Activated T-cell treated with anti-CD3 and anti-CD28 coated beads for 24 hours (primary cell): ENCODE measurements at places on chromosomes 7 and 10.

- no peak for DNase-seq
Observed at GRCh38 chr7:7581531-7582179, 15.0 kb downstream of the MIOS start.

DNA sequence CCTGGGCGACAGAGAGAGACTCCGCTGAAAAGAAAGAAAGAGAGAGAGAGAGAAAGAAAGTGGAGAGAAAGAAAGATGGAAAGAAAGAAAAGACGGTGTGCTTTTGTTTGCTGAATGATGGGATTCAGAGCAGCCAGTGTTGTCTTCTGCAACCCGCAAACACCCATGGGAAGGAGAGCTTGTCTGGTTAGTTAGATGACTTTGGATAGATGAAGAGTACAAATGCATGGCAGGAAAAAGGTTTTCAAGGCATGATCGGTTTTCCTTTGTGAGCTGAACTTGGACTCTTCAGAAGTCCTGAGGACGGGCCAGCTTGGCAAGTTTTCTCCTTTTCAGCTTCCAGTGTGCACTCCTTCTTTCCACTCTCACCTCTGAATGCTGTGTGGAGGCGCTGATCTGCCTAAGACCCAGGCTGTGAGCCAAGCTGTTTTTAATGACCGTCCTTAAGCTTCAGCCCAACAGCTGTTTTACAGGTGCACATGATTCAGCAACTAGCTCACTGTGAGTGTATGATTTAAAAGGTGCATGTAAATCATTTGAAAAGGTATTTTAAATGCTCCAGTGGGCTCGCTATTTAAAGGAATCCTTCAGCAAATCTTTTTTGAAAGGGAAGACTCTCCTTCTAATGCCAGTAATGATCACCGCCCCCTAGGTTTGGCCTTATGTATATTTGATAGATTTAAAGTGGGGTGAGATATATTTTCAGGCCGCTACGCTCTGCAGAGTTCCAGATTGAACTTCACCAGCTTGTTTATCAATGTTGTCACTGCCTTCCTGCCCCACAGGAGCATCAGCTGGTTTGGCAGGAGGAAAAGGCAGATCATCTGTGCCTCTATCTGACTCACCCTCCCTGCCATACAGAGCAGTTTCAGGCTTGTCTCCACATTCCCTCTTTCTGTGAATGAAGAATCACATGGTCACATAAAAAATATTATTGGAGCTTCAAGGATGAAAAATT lies 115.0 kb downstream of the PLXDC2 start:
- DNase-seq = no peak

DNA sequence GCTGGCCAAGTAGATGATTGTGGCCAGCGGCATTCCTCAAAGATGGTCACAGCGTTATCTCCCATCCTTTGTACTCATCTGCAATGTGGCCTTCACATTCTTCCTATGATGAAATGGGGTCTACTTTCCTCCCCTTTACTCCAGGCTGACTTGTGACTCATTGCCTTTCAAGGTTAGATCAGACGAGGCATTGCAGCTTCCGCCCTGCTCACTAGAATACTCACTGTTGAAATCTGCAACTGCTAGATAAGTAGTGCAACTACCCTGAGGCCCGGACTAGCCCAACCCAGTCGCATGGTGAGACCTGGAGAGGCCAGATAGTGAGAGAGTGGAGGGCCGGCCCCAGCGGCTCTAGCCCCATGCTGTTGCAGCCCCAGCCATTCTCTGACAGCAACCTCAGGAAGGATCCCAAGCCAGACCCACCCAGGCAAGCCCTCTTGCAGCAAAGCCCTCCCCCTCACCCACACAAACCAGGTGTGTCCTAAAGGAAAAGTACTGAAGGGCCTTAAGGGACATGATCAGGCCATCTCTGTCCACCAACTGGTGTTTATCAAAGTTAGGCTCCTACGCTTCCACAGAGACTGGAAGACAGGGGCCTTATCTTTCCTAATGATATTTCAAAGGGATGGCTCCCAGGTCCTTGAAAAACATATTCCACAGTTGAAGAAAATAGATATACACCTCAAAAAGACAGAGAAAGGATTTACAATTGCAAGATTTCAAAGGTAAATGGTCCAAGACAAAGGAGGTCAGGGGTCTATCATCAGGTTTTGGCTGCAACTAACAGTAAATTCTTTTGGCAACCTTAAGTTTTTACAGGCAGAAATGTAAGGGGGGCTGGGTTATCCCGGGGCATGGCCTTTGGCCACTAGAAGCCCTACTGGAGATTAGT lies 107.2 kb upstream of the TRIM24 start:
- DNase-seq = no peak

DNA sequence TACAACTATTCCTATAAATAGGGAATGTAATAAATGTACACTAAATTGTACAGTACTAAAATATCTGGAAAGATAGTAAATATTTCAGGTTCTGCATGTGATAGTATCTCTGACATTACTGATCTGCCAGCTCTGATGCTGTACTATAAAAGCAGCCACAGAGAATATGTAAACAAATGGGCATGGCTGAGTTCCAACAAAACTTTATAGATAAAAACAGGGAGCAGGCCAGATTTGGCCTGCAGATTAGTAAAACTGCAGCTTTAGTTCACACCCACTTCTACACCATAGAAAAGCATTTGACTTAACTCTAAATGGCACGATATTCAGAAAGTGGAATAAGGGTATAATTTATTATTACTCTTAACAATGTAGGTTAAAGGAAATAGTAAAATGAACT lies 18.8 kb upstream of the TLL2 start:
- DNase-seq = no peak

GRCh38 chr7:77464589-77464988 lies 48.4 kb upstream of the GSAP start:
- DNase-seq = no peak

- no peak for DNase-seq
Observed at GRCh38 chr10:36280321-36280741, 638.2 kb upstream of the FZD8 start.

DNA sequence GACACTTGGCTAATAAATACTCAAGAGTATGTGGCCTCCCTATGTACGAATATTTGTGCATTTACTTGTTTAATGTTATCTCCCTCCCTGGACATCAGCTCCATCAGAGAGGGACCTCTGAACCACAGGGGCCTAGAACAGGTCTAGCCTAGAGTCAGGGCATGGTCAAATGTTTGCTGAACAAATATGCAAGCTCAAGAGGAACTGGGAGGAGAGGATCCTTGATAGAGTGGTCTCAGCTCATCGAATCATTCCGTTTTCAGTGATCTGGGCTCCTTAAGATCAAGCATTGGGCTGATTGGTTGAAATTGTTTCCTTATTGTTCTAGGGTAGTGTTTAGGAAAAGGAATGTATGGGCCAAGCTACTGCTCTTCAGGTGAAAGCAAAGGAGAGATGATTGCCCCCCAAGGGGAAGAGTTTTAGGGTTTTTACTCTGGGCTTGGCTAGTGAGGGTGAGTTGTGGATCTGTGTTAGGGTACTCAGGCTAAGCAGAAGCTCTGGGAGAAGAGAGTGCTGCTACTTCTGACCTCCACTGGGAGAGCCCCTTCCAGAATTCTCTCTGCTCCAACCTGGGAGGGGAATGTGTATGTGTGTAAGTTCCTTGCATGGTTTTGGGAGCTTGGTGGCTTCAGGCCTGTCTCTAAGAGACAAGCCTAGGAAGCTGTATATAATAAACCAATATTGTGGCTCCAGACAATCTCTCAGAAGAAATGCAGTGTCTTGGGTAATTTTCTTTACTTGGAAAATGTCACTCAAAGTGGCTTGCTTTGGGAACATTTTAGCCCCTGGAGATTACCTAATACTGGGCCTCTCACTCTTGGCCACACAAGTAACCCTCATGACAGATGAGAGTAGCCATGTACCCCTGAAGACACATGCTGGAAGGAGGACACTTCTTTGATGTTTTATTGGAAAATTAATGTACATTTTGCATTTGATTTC lies 110.0 kb downstream of the EMX2 start:
- DNase-seq = no peak

DNA sequence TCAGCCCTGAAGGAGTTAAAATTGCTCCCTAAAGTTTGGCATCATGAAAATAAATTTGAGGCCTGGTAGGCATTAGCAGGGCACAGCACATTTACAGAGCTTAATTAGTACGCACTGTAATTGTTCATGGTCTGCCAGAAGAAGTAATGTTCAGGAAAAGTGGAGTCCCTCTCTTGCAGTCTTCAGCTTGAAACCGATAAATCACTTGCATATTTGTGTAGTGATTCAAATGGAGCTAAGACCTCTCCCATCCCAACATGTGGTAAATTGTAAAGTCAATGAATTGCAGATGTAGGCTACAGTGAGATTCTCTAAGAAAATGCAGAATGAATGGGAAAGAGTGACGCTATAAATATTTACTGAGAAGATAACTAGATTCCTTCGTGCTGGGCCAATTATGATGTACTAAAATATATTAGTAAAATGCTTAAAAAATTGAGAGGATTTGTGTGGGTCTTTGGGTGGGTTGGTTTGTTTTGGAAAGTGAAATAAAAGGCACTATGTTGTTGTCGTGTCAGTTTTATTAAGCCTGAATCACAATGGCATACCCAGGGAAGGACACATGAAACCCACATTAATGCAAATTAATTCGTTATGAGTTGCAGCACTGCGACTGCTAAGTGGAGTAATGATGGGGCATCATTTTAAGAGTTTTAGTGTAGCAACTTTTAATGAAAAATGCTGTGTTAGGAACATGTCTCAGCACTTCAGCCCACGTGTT lies 8.4 kb downstream of the TCF7L2 start:
- DNase-seq = no peak

DNA sequence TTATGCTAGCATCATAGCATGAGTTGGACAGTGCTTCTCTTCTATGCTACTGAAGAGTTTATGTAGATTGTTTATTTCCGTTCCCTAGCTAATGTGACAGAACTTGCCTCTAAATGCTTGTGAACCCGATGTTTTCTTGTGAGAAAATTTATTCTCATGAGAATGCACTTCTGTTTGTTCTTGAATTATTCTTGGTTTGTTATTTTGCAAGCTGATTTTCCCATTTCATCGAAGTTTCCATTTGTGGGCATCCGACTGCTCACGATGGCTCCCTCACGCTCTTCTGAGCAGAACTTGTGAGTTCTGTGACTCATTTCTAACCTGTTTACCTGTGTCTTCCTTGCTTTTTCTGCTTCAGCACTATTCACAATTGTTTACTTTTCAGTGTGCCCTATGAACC lies 59.9 kb downstream of the WDFY4 start:
- no peak for DNase-seq

- no peak for DNase-seq
Observed at GRCh38 chr10:114260366-114260765, 21.3 kb downstream of the VWA2 start.

DNA sequence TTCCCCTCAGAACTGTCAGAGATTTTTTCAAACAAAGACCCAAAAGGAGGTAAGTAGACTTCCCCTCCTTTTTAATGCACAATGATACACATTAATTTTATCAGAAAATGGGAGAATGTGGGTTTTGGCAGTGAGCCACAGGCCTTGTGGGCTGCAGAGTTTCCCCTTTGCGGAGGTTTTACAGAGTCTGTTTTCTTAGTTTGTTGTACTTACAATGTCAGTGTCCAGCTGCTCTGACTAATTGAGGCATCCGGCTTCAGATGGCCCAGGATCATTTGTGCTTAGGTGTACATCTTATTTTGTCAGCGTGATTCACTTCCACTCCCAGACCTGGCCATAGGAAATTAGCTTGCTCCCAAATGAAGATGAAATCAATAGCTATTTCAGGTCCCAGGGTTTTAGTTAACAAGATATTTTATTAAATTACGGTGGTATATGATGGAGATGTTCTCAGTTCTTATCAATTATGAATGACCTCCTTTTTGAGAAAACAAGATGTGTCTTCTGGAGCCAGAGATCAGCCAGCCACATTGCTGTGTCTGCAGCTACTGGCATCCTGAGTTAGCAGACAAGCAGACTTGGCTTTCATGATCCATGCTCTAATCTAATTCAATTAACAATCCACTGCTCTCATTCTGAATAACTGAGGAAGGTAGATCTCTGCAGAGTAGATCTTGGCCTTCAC lies 1086.6 kb upstream of the SORCS1 start:
- no peak for DNase-seq

DNA sequence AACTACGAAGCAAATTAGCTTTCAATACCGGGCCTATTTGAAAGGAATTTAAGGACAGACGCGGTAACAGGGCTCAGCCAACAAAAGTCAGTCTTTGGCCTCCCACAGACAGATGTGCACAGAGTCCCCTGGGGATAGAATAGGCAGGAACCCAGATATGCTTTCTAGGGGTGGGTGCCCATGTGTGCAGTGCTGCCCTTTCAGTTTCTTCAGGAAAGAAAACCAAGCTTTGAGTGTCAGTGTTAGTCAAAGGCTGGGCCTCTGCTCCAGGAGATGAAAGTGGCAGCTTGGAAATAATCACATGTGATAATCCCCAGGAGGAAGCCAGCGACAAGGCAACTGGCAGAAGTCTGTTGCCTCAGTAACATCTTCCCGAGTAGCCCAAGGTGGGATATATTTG lies 43.8 kb upstream of the CSTF2T start:
- no peak for DNase-seq
